ENCODE measurements at places on chromosomes 3 and 15. TPM values are rescaled to one million over a fixed set of nuclear protein-coding genes. Genes with fewer than 3 reads are reported as not detected.

The HTR3E gene
- total RNA-seq: not detected

The XYLB gene
- 13.0 TPM for total RNA-seq

The DAZL gene
- total RNA-seq: not detected

The FMN1 gene
- total RNA-seq: 110 TPM

The MESP1 gene
- total RNA-seq: 14.5 TPM

The TBCCD1 gene
- 10.4 TPM for total RNA-seq

The LMOD3 gene
- 0.20 TPM for total RNA-seq

The EFHB gene
- total RNA-seq: 7.4 TPM

The THAP10 gene
- total RNA-seq: 8.0 TPM

The OR5K2 gene
- total RNA-seq: not detected

The TMEM212 gene
- total RNA-seq: 2.5 TPM

The HES1 gene
- total RNA-seq: 11.3 TPM

The WDR93 gene
- 0.56 TPM for total RNA-seq

The PLA2G4D gene
- 0.63 TPM for total RNA-seq

The ALS2CL gene
- total RNA-seq: 10.4 TPM

The CLDN16 gene
- total RNA-seq: 2.4 TPM

The ILDR1 gene
- total RNA-seq: 0.32 TPM

The IQCF5 gene
- not detected for total RNA-seq

The TF gene
- total RNA-seq: 1,023 TPM

The PEX5L gene
- 222 TPM for total RNA-seq

The ZNF660 gene
- 9.1 TPM for total RNA-seq

The CYP8B1 gene
- not detected for total RNA-seq

The LRRC31 gene
- not detected for total RNA-seq

The TLNRD1 gene
- total RNA-seq: 19.3 TPM

The SLC2A2 gene
- not detected for total RNA-seq

The P4HTM gene
- 142 TPM for total RNA-seq

The RBPMS2 gene
- 6.5 TPM for total RNA-seq

The GAP43 gene
- 222 TPM for total RNA-seq

The NEIL1 gene
- total RNA-seq: 74.8 TPM

The ATP13A5 gene
- 1.8 TPM for total RNA-seq

The SPINT1 gene
- total RNA-seq: 1.1 TPM

The RPL39L gene
- total RNA-seq: 5.2 TPM

The SEMA3G gene
- total RNA-seq: 6.6 TPM

The GADL1 gene
- total RNA-seq: 0.18 TPM

The TEX55 gene
- total RNA-seq: not detected

The TRIM42 gene
- total RNA-seq: not detected

The MME gene
- 0.20 TPM for total RNA-seq

The ACOX2 gene
- total RNA-seq: 4.7 TPM

The CSPG4 gene
- total RNA-seq: 14.4 TPM

The CPLX3 gene
- 2.7 TPM for total RNA-seq

The GOLGA8K gene
- total RNA-seq: not detected

The SEMA3F gene
- 4.8 TPM for total RNA-seq

The BNC1 gene
- total RNA-seq: not detected

The FAM3D gene
- not detected for total RNA-seq

The ZBED2 gene
- not detected for total RNA-seq

The CYP1A2 gene
- not detected for total RNA-seq

The EPHB1 gene
- 18.8 TPM for total RNA-seq

The DAG1 gene
- total RNA-seq: 50.9 TPM

The TMCC1 gene
- total RNA-seq: 85.4 TPM

The VWA5B2 gene
- total RNA-seq: 44.7 TPM

The NKIRAS1 gene
- total RNA-seq: 52.1 TPM

Measured in dorsolateral prefrontal cortex (tissue), 122 donors.